ENCODE measurements at places on chromosomes 3 and 15. TPM values are rescaled to one million over a fixed set of nuclear protein-coding genes. Genes with fewer than 3 reads are reported as not detected.
A peak's percentile ranks its signal among the peaks of the same experiment; 100 is the strongest.

- DNase-seq, result no peak
These were observed 30.7 kb downstream of the EFL1 start for GRCh38 chr15:82231842-82232241.

DNA sequence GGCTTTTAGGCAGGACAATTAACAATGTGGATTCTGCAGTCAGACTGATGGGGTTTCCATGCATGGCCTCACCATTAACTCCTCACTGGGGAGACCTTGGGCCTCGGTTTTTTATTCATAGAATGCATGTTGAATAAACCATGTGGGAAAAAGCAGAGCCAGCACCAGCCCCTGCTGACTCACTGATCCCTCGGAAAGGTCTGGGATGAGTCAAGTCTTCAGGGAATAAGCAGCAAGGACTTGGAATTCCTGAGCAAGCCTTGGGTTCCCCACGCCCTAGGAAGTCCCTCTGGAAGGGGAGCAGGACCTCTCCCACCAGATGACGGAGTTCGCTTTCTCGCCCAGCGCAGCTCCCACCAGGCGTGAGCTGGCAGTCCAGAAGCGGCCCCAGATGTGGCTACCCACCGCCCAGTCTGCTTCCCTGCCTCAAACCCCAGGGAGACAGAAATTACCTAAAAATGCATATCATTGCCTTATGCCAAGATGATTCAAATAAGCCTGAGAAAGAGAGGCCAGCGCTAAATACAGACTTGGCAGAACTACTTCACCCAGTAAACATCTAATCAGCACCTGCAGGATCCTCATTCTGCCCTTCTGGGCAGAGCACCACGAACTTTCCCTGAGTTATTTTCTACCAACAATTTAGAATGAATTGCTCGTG, 45.4 kb downstream of the BTD start:
- DNase-seq, result peak; percentile 96

DNA sequence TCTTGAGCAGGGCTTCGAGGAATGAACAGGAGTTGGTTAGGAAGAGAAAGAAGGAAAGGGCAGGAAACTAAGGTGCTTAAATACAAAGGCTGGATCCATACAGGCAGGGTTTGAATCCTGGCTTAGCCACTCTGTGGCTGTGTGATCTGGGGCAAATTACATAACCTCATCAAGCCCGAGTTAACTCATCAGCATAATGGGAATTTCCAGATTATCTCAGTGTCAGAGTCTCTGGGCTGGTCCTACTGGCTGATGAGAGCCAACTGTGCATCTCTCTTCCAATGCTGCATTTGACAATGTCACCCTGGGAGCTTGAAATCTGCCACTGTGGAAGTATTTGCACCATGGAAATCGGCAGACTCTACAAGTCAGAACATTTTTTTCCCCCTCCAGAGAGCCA, 83.8 kb upstream of the SLC6A6 start:
- DNase-seq, result no peak

GRCh38 chr15:63587527-63587926, 9.7 kb upstream of the FBXL22 start:
- DNase-seq, result no peak

GRCh38 chr3:59424268-59425010, 374.6 kb upstream of the CFAP20DC start:
- DNase-seq, result no peak

- DNase-seq, result no peak
These were observed 61.9 kb downstream of the GOLGA6L7 start for GRCh38 chr15:28786521-28786920.

- DNase-seq, result no peak
These were observed 4.4 kb downstream of the PAK6 start for GRCh38 chr15:40243126-40243810.

DNA sequence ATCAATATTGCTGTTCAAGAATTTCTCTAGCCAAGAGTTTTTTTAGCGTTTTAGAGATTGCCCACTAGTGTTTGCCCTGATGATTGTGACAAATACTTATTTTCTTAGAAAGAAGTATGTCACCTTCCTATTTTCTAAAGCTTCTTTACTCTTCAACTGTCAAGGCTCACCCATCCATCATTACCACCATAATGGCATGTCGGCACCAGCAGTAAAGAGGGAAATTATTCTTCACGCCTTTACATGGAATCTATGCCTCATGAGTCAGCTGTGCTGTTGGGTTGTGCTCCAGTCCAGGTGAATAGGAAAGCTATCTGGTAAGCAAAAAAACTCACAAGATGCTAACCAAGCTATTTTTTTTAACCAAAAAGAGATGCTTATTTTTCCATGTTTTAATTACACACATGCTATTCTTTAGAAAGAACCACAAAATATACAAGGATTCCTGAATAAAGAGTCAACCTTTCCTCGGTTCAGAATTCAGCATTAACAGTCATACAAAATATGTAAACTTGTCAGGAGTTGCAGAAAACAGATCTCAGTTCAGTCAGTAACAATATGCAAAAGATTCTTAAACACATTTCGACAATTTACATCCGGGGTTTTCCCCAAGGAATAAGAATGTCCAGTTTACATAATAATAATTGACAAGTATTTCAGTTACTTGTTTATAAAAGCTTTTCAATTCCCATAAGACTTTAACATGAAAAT, 128.0 kb downstream of the ATP8B4 start:
- DNase-seq, result no peak

- no peak for DNase-seq
These were observed 68.7 kb downstream of the RUBCN start for GRCh38 chr3:197667968-197668367.

- DNase-seq, result no peak
These were observed 272.8 kb upstream of the TTC14 start for GRCh38 chr3:180329187-180329586.

GRCh38 chr3:58962816-58963215, 87.0 kb downstream of the CFAP20DC start:
- DNase-seq, result no peak

DNA sequence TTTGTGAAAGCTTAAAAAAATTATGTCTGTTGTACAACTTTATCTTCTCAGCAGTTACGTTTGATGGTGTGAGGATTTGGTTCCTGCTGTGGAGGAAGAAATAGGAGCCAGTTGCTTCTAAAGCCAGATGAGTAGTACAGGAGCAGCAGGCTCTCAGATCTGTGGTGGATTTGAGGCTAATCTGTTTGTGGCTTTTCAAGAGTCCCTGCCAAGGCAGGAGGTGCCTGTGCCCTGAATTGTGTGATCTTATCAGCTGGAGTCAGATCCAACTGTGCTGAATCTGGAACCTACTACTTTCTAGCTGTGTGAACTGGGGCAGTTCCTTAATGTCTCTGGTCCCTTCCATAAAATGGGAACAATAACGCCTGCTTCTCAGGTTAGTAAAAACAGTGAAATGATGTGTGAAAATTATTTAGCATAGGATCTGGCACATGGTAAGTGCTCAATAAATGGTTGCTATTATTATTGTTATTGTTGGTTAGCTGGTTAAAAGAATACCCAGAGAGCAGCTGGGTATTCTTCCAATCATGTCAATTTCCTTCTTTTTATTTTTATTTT, 7.7 kb downstream of the CLDN11 start:
- no peak for DNase-seq

DNA sequence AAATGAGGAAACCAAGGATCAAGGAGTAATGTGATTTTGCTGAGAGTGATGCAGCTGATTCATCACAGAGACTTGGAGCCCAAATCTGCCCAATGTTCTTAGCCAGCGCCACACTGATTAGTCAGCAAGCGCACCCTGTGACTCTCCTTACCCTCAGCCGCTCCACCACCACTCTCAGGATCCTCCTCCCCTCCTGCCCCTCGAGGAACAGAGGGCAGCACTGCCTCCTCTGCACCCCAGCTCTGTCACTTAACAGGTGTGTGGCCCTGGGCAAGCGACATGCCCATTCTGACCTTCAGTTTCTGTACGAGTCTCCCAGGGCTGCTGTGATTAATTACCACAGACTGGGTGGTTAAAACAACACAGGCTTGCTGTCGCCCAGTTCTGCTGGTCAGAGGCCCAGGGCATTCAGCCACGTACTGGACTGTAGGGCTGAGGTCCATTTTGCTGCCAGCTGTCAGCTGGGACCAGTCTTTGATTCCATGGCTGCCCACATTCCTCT, 36.1 kb upstream of the HRH1 start:
- DNase-seq, result no peak

- DNase-seq, result no peak
These were observed 17.1 kb downstream of the STX19 start for GRCh38 chr3:94011233-94011711.

GRCh38 chr15:39624806-39625205, 43.9 kb downstream of the THBS1 start:
- peak; percentile 50 for DNase-seq

- DNase-seq, result no peak
These were observed 244.6 kb downstream of the STXBP5L start for GRCh38 chr3:121152573-121152972.

DNA sequence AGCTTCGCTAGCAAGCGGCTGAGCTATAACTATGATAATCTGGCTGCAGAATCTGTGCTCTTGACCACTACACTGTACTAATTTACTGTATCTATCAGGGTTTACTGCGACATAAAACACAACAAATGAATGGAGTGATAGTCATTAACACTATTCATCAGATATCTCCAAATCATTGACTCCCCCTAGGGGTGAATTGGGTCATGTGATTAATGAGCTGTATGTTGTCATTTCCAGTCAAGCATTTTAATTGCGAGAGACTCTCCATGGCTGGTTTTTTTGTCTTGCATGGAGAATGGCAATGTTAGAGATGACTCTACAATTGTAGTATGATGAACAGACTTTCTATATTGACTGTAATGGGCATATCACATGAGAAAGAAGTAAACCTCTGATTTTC, 10.5 kb upstream of the TM4SF18 start:
- no peak for DNase-seq

- DNase-seq, result no peak
These were observed 14.0 kb upstream of the SKIC8 start for GRCh38 chr15:78313383-78313782.

SRP14 gene
- 309 TPM for total RNA-seq

KLHL6 gene
- total RNA-seq, result not detected

ALDH1A3 gene
- 208 TPM for total RNA-seq

WDR93 gene
- total RNA-seq, result 0.41 TPM

ZBTB20 gene
- total RNA-seq, result 32.5 TPM
